Activated B cell treated with CpG ODN at 0.5 μM for 24 hours (primary cell): ENCODE measurements at places on chromosomes 4 and X. TPM values are rescaled to one million over a fixed set of nuclear protein-coding genes. Genes with fewer than 3 reads are reported as not detected.
A peak's percentile ranks its signal among the peaks of the same experiment; 100 is the strongest.

DNA sequence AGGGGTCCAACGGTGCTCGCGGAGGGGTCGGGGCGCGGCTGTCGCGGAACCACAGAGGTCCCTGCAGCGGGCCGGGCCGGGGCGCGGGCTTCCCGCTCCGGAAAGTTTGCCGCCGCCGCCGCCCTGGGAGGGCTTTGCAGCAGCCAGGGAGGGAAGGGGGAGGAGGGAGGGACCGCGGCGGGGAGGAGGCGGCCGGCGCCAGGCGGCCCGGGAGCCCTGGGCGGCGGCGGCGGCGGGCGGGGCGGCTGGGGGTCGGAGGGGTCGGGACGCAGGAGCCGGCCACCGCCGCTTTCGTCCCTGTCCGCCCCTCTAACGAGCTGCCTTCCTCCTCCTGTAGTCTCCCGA, 375 bp downstream of the FGFR3 start:
- no peak overlapping the region for H3K27ac ChIP-seq
- H3K27me3 ChIP-seq = peaks cover 13% of the 10 kb centered on the region
- DNase-seq = peak; percentile 43
- H3K36me3 ChIP-seq = no peaks in the 10 kb centered on the region
- H3K4me3 ChIP-seq = no peak overlapping the region
- H3K4me1 ChIP-seq = peaks cover 2% of the 10 kb centered on the region

GRCh38 chr4:77127837-77128621, 29.0 kb upstream of the CCNG2 start:
- H3K27ac ChIP-seq = peak overlapping the region; percentile 89
- DNase-seq = no peak

DNA sequence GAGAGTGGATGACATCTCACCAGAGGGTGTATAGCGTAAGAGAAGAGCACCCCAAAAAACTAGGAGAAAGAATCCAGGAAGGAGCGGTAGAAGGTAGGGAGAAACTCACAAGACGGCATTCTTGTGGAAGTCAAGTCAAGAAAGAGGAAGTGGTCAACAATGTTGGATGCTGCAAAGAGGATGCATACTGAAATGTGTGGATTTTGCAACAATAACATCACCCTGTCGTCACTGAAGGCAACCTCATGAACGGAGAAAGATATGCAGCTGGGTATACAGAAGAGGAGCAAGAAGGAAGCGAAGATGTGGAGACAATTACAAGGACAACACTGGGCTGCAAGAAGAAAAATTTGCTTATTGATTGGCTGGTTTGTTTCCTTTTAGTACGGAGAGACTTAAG, 11.4 kb upstream of the TAPT1 start:
- peaks cover 33% of the 10 kb centered on the region for H3K4me1 ChIP-seq
- H3K27ac ChIP-seq = no peak overlapping the region
- no peak overlapping the region for H3K4me3 ChIP-seq
- no peaks in the 10 kb centered on the region for H3K27me3 ChIP-seq
- DNase-seq = no peak
- H3K36me3 ChIP-seq = peaks cover 3% of the 10 kb centered on the region

- H3K4me1 ChIP-seq = no peaks in the 10 kb centered on the region
- H3K4me3 ChIP-seq = no peak overlapping the region
- H3K27ac ChIP-seq = no peak overlapping the region
- DNase-seq = no peak
- H3K27me3 ChIP-seq = no peaks in the 10 kb centered on the region
Observed at GRCh38 chr4:9825049-9825448, 43.6 kb downstream of the DRD5 start.

DNA sequence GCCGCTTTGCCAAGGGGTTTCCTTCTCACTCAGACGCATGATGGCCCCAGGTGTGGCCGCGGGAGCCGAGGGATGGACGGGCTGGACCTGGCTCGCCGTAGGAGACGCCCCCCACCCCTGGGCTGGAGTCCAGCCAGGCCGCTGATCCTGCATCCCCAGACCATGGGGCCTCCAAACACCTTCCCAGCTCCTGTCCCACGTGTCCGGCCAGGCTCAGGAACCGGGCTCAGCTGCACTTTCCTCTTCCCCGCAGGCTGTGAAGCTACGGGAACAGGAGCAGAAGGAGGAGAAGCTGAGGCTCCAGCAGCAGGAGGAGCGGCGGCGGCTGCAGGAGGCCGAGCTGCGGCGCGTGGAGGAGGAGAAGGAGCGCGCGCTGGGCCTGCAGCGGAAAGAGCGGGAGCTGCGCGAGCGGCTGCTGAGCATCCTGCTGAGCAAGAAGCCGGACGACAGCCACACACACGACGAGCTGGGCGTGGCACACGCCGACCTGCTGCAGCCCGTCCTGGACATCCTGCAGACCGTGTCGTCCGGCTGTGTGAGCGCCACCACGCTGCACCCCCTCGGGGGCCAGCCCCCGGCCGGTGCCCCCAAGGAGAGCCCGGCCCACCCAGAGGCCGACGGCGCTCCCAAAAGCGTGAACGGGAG, 9.1 kb downstream of the AKAP17A start:
- DNase-seq = no peak
- H3K4me3 ChIP-seq = no peak overlapping the region
- H3K27me3 ChIP-seq = no peaks in the 10 kb centered on the region
- peaks cover 85% of the 10 kb centered on the region for H3K36me3 ChIP-seq
- H3K27ac ChIP-seq = no peak overlapping the region
- peaks cover 5% of the 10 kb centered on the region for H3K4me1 ChIP-seq

ARMCX1 gene
- 0.38 and 0.42 TPM in 2 replicates for total RNA-seq
